ENCODE measurements at places on chromosomes 2 and 18. TPM values are rescaled to one million over a fixed set of nuclear protein-coding genes. Genes with fewer than 3 reads are reported as not detected.
A peak's percentile ranks its signal among the peaks of the same experiment; 100 is the strongest.

DNA sequence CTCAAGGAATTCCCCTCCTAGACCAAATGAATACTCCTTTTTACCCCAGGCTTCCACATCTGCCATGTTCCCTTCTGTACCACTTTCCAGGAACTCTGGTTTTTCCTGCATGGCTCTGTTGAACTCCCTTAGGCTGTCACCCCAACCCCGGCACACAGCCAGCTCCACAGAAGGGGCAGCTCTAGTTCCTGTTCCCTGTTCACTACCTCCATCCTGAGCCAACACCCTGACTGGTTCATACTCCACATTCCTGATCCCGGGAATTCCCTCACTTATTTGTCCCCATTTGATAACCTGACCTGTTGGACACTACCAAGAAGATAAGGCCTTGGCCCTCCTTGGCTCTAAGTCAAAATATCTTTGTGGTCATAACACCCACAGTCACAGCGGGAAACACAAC lies 280.9 kb upstream of the RAB6C start:
- no peak overlapping the region for H3K27ac ChIP-seq
- no peaks in the 10 kb centered on the region for H3K4me1 ChIP-seq
- H3K4me3 ChIP-seq, result no peak overlapping the region
- DNase-seq, result no peak
- peaks cover 18% of the 10 kb centered on the region for H3K27me3 ChIP-seq
- H3K36me3 ChIP-seq, result no peaks in the 10 kb centered on the region

- H3K36me3 ChIP-seq, result no peaks in the 10 kb centered on the region
- H3K4me3 ChIP-seq, result no peak overlapping the region
- no peak for DNase-seq
- H3K27me3 ChIP-seq, result no peaks in the 10 kb centered on the region
Measured at GRCh38 chr2:74941284-74941683, 17.2 kb upstream of the POLE4 start.

DNA sequence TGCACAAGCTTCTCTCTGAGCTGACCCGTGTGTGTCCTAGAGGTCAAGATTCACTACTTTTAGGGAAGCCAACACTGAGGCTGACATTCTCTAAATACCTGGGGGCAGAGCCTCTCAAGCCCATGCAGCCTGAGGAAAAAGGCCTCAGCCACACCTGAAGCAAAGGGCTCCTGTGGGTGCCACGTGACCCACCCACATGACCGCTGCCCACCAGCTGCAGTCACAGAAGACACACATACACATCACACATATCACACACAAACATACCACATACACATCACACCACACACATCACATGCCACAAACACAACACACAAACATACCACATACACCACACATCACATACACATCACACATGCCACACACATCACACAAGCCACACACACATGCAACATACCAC lies 14.6 kb downstream of the TMEM177 start:
- H3K36me3 ChIP-seq, result no peaks in the 10 kb centered on the region
- no peak overlapping the region for H3K4me3 ChIP-seq
- no peaks in the 10 kb centered on the region for H3K4me1 ChIP-seq
- H3K27me3 ChIP-seq, result no peaks in the 10 kb centered on the region

The ZNF804A gene
- total RNA-seq, result not detected

The DNAJC5G gene
- total RNA-seq, result not detected

DNA sequence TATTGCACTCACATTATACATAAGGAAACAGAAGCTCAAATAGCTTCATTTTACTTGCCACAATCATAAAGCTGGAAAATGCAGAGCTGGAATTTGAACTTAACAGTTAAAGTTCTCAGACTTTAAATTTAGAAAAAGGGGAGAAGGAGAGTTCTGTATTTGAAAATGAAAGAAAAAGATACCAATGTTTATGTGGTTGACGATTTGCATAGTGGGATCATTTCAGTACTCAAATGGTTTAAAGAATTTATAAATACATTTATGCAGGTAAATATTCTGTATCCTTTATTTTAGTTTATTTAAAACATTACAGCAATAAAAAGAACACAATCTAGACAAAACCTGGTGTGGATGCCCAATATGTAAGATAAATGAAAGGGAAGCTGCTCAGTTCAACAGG lies 25.5 kb upstream of the STAT4 start:
- H3K27ac ChIP-seq, result no peak overlapping the region
- no peaks in the 10 kb centered on the region for H3K27me3 ChIP-seq
- H3K4me3 ChIP-seq, result no peak overlapping the region
- H3K4me1 ChIP-seq, result peaks cover 23% of the 10 kb centered on the region
- no peaks in the 10 kb centered on the region for H3K36me3 ChIP-seq
- no peak for DNase-seq

DNA sequence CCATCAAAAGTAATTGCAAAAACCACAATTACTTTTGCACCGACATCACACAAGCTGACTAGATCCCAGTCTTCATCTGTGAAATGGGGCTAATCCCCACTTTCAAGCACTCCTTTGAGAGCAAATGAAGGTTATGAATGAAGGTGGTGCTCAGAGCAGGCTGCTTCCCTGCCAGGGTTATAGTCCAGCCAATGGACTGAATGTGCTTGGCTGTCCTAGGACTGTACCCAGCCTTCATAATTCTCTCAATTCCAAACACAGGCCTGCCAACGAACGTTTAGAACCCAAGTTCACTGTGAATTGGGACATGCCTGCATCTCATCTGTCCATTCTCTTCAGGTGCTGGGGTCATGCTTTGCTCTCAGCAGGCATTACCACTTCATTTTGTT lies 27.8 kb upstream of the ICOS start:
- DNase-seq, result no peak
- no peaks in the 10 kb centered on the region for H3K36me3 ChIP-seq
- H3K27me3 ChIP-seq, result no peaks in the 10 kb centered on the region
- H3K4me3 ChIP-seq, result no peak overlapping the region
- no peak overlapping the region for H3K27ac ChIP-seq

DNA sequence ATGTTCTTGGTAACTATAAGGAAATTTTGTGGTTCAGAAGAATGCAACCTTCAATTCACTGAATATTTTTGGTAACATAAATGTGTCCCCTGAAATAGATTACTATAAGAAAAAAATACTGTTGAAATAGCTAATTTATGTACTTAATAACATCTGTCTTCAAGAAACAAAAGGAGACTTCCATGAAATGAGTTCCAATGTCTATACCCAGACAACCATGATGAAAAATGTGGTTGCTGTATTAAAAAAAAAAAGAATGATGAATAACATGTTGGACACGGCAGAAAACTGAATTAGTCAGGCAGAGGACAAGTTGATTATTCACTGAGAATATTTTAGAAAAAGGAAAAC lies 98.5 kb downstream of the TACR1 start:
- H3K27ac ChIP-seq, result peak overlapping the region; percentile 65
- no peak overlapping the region for H3K4me3 ChIP-seq
- H3K36me3 ChIP-seq, result no peaks in the 10 kb centered on the region
- no peaks in the 10 kb centered on the region for H3K27me3 ChIP-seq
- no peak for DNase-seq

GRCh38 chr18:2656237-2656980 lies 883 bp downstream of the SMCHD1 start:
- H3K4me1 ChIP-seq, result peaks cover 50% of the 10 kb centered on the region
- no peaks in the 10 kb centered on the region for H3K36me3 ChIP-seq
- H3K27me3 ChIP-seq, result no peaks in the 10 kb centered on the region
- H3K27ac ChIP-seq, result peak overlapping the region; percentile 83

DNA sequence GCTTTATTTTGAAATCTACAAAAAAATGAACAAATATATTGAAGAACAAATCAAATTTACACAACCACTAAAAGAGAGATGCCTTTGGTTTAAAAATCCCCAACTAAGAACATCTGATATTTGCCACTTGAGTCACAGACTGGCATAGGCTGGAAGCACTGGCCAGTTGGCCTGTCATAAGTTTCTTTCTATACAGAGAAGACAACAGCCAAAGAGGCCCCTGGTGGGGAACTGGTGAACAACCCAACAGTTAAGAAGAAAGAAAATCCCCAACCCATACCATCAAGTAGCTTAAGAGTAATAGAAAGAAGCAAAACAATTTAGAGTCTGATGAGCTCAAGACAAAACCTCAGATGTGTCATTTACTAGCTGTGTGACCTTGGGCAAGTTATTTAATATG lies 45.5 kb downstream of the OSR1 start:
- no peaks in the 10 kb centered on the region for H3K27me3 ChIP-seq
- no peak for DNase-seq
- no peak overlapping the region for H3K27ac ChIP-seq
- H3K4me3 ChIP-seq, result no peak overlapping the region
- no peaks in the 10 kb centered on the region for H3K36me3 ChIP-seq

DNA sequence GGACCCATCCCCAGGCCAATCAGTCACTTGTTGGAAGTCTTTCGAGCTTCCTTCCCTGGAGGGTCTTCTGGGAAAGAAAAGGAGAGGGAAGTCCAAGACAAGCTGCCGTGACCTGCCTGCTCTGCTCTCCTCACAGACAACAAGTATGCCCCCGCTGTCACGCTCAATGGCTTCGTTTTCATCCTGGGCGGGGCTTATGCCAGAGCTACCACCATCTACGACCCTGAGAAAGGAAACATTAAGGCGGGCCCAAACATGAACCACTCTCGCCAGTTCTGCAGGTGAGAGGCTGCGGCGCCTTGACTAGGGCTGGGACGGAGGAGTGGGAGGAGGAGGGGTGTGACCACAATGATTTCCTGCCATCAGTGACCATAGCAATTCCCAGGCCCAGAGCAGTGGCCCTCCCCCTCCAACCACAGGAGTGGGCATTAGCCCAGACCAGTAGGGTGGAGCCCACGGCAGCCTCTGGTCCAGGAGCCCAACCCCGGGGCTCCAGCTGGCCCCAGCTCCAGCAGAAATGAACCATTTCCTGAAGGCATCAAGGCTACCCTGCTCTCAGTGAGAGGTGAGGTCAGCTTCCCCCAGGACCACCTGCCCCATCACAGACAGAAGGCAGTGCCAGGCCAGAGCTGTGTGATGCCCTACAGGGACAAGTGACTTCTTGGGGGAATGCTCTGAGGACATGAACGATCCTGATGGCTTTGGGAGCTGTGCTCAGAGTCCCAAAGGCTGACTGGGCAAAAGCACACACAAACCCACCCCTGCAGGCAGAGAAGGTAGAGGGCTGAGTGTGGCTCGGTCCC lies 223.1 kb downstream of the ATAD2B start:
- H3K27ac ChIP-seq, result no peak overlapping the region
- H3K4me1 ChIP-seq, result no peaks in the 10 kb centered on the region

DNA sequence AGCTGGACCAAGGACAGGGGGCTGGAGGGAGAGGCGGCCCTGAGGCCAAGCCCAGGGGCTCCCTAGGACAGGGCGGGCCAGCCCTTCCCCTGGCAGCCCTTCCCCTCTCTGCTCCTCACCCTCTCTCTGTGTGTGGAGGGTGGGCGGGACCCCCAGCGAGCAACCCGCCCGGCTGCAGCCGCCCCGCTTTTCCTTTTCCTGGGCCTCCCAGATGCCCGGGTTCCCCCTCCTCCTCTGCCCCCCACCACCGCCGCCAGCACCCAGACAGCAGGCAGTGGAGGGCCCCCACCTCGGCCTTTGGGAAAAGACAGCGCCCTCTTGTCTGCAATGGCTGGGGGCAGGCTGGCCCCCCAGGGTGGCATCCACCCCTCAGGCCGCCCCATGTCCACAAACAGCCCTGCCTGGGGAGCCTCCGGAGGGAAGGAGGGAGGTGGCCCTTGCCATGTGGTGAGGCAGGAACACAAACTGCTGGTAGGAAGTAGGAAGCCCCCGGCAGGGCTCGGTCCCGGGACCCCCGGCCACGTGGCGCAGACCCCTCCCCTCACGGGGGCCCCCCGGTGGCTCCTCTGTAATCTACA lies 135.1 kb upstream of the CTDP1 start:
- H3K27me3 ChIP-seq, result peaks cover 80% of the 10 kb centered on the region
- H3K4me3 ChIP-seq, result no peak overlapping the region
- H3K27ac ChIP-seq, result no peak overlapping the region
- no peaks in the 10 kb centered on the region for H3K36me3 ChIP-seq

The RPRD1A gene
- 34.2 TPM for total RNA-seq

DNA sequence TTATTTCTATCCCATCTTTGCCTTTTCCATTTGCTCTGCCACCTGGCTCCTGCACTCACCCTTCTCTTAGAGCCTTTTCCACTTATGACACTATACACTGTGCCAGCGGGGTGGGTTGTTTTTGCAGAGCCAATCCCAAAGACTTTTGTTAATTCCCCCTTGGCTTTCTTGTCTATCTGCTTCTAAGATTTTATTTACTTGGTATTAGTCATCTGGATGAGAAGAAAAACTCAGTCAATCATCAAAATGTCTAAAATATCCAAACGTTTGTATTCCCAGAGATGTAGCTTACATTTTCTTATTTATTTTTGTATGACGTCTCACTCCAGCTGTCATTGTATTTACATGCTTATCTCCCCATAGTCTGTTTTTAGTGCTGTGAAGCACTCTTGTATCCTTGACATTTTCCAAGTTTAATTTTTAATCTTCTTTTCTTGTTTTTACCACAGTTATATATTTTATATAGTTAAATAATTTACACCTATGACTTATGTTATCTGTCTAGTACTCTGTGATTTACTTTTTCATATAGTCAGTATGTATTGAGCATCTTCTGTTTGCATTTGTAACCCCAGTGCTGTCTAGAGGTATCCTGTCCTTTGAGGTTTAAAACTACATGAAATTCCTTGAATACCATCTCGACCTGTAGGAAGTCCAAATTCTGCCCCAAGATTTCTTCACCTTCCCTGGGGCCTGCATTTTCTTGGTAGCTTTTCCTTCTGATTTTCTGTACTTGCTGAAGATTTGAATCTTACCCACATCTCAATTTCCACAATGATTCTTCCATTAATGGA lies 55.1 kb downstream of the COL4A3 start:
- peaks cover 12% of the 10 kb centered on the region for H3K4me1 ChIP-seq
- H3K27ac ChIP-seq, result no peak overlapping the region
- H3K4me3 ChIP-seq, result no peak overlapping the region
- no peaks in the 10 kb centered on the region for H3K36me3 ChIP-seq
- DNase-seq, result no peak

GRCh38 chr2:121148481-121148880 lies 136.5 kb downstream of the TFCP2L1 start:
- no peak overlapping the region for H3K27ac ChIP-seq
- no peak for DNase-seq
- peaks cover 29% of the 10 kb centered on the region for H3K4me1 ChIP-seq
- no peaks in the 10 kb centered on the region for H3K27me3 ChIP-seq
- no peak overlapping the region for H3K4me3 ChIP-seq

The SH2D6 gene
- 2.3 TPM for total RNA-seq

GRCh38 chr2:19559596-19560240 lies 201.3 kb upstream of the OSR1 start:
- no peak overlapping the region for H3K27ac ChIP-seq
- H3K4me1 ChIP-seq, result no peaks in the 10 kb centered on the region
- H3K27me3 ChIP-seq, result no peaks in the 10 kb centered on the region
- no peaks in the 10 kb centered on the region for H3K36me3 ChIP-seq

GRCh38 chr2:2131075-2131789 lies 199.8 kb downstream of the MYT1L start:
- no peaks in the 10 kb centered on the region for H3K36me3 ChIP-seq
- H3K4me3 ChIP-seq, result no peak overlapping the region
- DNase-seq, result no peak
- H3K27ac ChIP-seq, result no peak overlapping the region
- H3K4me1 ChIP-seq, result no peaks in the 10 kb centered on the region

- no peaks in the 10 kb centered on the region for H3K27me3 ChIP-seq
- H3K4me3 ChIP-seq, result no peak overlapping the region
- peaks cover 73% of the 10 kb centered on the region for H3K4me1 ChIP-seq
- peaks cover 46% of the 10 kb centered on the region for H3K36me3 ChIP-seq
Measured at GRCh38 chr2:36484454-36484853, 113.5 kb downstream of the FEZ2 start.

All from PC-9 (cell line).